ENCODE measurements at places on chromosomes 1 and 21.

GRCh38 chr21:42942244-42942643 lies 16.8 kb upstream of the ERVH48-1 start:
- DNase-seq = no peak

GRCh38 chr1:169025412-169025811 lies 81.1 kb upstream of the ATP1B1 start:
- no peak for DNase-seq

DNA sequence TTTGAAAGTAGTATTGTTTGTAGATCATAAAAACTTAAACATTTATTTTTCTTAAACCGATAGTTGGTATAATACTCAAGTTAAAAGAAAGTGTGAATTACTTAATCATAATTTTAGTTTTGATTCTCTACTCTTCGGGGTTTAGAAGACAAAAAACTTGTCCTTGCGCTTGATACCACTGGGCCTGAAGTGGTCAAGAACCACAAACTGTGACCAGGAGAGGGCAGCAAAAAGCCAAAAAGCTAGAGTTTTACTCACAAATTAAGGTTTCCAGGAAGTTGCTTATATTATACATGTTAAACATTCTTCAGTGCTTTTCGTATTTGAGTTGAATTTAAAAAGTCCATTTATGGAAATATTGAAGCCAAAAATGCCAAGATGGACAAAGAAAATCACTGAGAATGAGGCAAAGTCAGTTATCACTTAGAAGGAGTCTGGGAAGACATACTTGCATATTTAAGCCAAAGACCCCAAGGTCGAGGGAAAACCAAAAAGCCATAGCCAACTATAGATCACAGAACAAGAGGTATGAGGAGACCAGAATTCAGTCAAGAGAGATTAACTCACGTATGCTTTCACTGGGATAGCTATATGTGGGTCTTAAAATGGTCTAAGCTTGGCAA lies 34.2 kb downstream of the EFCAB7 start:
- DNase-seq = peak; percentile 49

- DNase-seq = no peak
These were observed 85.3 kb downstream of the C1orf21 start for GRCh38 chr1:184472136-184472535.

DNA sequence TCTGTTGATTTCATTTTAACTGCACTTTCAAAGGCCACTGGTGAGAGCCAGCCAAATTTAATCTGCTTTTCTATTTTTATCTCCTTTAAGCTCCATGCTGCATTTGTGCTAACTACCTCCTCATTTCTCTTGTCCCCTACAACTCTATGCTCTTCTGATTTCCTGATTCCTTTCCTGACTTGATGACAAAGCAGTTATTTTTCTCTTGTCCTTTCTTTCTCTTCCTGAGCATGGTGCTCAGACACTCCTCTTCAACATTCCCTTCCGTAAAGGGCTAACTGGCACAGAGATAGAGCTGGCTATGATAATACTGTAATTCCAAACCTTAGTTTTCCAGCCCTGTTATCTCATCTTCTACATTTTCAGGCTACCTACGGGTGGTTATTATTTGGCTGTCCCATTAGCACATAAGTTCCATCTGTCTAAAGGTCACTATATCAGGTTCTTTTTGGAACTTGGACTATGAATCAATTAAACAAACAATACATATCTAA lies 6.8 kb upstream of the BCAS2 start:
- DNase-seq = no peak

GRCh38 chr1:58971629-58972140 lies 187.8 kb upstream of the JUN start:
- DNase-seq = no peak

DNA sequence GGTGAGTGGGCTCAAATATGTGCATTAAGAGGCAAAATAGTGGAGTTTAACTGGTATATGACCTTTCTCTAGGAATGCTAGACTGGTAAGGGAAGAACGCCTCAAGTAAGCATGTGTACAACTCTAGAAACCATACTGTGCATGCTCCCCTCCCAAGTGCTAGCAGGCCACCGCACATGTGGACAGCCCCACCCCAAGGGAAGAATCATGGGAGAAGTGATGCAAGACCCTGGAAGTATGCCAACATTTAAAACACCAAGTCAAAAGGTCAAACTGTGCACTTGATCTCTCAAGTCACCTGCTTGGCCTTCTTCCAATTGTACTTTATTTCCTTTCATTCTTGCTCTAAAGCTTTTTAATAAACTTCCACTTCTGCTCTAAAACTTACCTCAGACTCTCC lies 120.4 kb downstream of the WDR3 start:
- DNase-seq = no peak

- DNase-seq = no peak
These were observed 1.2 kb downstream of the KDM4A start for GRCh38 chr1:43651188-43651587.

GRCh38 chr21:36773117-36773516 lies 74.2 kb downstream of the SIM2 start:
- peak; percentile 87 for DNase-seq

DNA sequence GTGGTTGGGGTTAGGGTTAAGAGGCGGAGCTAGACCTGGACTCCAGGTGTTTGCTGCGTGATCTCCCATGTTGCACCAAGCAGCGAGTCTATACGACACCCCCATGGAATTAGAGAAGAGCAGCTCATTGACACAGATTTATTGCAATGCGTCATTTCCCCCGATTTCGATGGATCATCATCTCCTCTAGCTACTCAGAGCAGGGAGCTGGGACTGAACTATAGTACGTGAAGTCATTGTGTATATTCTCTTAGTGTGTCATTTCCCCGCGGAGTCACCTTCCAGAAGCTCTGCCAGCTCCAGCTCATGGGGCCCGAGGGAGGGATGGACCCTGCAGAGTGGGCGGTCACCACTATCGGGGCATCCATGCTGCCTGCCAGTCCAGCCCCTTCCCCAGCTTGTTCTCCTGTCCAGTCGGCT lies 7.5 kb upstream of the C2CD2 start:
- DNase-seq = no peak

DNA sequence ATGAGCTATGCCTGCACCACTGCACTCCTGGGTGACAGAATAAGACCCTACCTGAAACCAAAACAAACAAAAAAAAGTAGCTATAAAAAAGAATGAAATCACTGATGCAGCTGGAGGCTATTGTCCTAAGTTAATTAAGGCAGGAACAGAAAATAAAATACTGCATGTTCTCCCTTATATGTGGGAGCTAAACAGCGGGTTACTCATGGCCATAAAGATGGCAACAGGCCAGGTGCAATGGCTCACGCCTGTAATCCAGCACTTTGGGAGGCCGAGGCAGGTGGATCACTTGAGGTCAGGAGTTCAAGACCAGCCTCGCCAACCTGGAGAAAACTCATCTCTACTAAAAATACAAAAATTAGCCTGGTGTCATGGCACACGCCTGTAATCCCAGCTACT lies 152.7 kb downstream of the PIK3R3 start:
- DNase-seq = peak; percentile 60

DNA sequence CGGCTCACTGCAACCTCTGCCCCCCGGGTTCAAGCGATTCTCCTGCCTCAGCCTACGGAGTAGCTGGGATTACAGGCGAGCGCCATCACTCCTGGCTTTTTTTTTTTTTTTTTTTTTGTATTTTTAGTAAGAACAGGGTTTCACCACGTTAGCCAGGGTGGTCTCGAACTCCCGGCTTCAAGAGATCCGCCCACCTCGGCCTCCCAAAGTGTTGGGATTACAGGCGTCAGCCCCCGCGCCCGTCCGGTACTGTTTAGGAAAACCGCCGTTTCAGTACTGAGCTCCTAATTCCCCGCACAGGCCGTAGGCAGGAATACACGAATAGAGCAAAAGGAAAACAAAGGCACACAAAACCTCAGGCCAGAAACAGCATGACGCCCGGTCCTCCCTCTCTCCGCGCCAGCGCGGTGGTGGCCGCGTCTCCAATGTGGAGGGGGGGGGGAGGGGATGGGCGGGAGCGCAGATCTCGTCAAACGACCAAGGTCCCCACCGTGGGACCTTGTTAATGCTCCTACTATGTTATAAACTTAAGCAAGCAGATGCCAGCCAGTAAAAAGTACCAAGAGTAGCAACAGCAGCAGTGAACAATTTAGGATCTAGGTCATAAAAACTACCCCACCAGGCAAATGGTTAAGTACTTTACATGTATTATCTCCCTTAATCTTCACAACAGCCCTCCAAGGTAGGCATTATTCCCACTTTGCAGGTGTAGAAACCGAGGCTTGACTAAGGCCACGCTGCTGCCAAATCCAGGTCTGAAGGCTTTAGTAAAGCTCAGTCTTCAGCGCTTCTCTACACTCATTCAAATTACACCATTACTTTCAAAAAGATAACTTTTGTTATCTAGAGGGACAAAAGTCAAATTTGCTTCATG lies 648 bp upstream of the ADAR start:
- peak; percentile 51 for DNase-seq

- DNase-seq = no peak
These were observed 171.1 kb upstream of the CSF3R start for GRCh38 chr1:36653850-36654249.

DNA sequence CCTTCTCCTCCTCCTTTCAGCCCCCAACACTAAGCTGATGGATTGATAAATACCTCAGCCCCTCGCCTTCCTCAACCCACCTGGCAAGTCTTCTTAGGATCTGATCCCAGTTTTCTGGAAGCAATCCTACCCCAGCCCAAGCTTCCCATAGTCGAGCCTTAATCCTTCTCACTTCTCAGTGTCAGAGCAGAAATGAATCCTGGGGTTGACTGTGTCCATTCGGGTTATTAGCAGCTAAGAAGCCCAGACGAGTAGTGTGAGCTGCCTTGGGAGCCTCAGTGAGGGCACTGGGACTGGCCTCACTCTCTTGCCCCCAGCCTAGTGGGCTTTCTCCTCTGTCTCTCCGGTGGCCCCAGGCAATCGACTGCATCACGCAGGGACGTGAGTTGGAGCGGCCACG lies 12.4 kb upstream of the PEAR1 start:
- no peak for DNase-seq

DNA sequence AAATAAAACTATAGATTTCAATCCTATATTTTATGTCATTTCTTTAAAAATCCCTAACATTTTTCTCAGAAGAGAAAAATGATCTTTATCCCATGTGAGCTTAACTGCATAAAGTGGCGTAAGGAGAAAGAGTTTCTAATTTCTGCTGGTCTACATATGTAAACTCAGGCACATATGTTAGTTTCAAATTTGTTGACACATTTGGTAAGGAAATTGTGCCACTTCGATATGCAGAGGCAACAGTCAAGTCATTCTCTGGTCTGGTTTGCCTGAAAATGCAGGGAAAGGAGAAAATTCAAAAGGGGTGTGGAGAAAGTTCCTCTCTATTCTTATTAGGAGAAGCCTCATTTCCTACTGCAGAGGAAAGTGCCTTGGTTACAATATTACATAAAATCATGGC lies 11.5 kb downstream of the KCNA3 start:
- no peak for DNase-seq

DNA sequence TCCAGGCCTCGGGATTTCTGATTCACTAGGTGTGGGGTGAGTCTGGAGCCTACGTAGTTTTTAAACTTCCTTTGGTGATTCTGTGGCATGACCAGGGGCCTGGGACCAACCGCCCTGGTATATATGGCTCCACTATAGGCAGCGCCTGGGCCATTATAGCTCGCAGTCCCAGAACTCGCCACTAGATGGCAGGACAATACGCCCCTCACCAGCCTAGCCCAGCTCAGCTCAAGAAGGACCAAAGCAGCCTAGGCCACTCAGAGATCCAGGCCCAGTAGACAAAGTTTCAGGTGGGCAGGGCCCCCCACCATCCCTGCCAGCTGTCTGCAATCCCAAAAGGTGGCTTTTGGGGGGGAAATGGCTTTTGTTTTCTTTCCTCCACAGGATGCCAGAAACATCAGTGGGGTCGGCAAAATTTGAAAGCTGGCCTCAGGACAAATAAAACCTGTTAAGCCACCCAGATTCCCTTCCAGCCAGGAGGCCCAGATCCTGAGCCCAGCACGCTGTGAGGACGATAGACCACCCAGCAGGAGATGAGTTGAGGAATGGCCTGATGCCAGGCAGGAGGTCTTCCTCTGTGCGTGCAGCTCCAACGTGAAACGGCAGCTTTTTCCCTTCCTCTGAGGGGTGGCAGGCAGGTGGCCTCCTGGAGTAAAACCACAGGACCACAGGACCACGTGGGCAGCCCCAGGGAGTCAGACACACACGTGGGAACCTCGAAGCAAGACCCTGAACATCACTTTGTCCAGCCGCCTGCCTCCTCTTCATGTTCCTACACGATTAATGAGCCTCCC lies 24.8 kb upstream of the TMEM51 start:
- DNase-seq = peak; percentile 85

DNA sequence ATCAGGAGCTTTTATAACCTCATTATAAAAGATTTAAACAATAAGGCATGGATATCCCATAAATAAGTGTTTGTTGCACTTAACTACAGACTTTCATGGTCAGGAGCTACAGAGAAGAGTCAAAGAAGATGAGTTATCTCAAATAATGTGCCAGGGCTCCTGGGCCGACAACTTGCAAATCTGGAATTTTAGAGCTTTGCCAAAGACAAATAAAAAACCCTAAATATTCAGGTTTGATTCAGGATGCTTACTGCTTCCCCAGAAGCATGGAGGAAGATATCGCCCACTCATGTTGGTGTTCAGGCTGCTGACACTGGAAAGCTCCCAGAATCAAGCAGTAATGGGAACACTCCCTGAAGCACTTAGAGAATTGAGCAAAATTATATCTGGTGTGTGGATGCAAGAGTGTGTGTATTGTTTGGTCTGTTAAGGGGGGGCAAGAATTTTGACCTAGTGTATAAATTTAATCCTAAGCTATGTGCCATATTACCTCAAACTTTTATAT lies 176.9 kb upstream of the ESRRG start:
- no peak for DNase-seq

GRCh38 chr1:215704089-215704860 lies 137.2 kb downstream of the KCTD3 start:
- no peak for DNase-seq

DNA sequence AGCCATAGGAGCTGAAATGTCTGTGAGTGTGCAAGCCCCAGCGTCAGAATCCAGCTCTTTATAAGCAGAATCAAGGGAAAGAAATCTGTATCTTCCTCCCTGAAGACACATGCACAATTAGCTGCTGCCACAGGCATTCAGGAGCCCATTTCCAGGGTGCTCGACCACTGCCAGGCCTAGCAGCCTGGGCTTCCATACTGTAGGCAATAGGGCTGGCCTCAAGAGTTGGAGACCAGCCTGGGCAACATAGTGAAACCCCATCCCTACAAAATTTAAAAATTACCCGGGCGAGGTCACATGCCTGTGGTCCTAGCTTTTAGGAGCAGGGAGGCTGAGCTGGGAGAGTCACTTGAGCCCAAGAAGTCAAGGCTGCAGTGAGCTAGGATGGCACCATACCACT lies 41.0 kb downstream of the NEK2 start:
- no peak for DNase-seq

GRCh38 chr1:239696317-239696716 lies 309.9 kb downstream of the CHRM3 start:
- no peak for DNase-seq

DNA sequence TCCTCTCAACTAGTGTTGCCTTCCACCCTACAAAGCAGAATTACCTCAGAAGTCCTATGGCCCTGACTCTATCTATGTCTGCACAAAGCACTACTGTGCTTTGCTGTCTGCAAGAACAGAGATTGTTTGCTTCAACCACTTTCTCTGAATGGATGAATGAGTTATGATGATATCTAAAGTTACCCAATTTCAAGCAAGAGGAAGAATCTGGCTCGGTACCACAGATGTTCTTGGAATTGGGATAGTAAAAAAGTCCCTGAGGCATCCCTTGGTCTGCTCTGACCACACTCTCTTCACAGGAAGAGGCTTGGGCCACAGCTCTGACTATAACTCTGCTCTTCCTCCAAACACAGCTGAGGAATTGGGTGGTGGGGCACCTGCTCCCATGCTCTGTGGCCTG lies 31.2 kb downstream of the MTARC1 start:
- DNase-seq = no peak

GRCh38 chr1:61487801-61488200 lies 237.1 kb downstream of the TM2D1 start:
- no peak for DNase-seq

Data from left colon (tissue), 2 donors.